Transverse colon (tissue), 4 donors: ENCODE measurements at places on chromosomes 1 and 21.

- no peak for DNase-seq
These were observed 648.1 kb downstream of the USP25 start for GRCh38 chr21:16377857-16378256.

DNA sequence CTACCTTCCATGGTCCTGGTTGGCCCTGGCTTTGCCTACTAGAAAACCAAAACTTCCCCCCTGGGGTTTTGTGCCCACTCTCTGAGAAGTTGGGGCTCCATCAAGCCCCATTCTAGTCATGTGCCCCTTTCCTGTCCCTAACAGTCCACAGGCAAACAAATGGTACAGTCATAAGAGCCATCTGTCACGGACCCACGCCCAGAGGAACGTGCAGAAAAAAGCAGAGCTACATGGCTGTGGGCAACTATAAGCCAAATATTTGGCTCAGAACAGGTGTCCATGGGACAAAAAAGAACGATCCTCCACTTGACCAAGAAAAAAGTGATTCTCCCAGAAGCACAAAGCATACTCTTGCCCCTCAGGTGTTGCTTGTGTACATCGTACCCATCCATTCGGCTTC lies 14.6 kb upstream of the TRNAU1AP start:
- DNase-seq: no peak

- DNase-seq: no peak
These were observed 311.7 kb upstream of the LRRC7 start for GRCh38 chr1:69256036-69256435.

- peak; percentile 32 for DNase-seq
These were observed 1.6 kb upstream of the PTPN7 start for GRCh38 chr1:202162047-202162417.

- DNase-seq: no peak
These were observed 42.6 kb upstream of the KLF17 start for GRCh38 chr1:44076066-44076465.

- DNase-seq: no peak
These were observed 18.5 kb downstream of the CSTB start for GRCh38 chr21:43757601-43758000.

DNA sequence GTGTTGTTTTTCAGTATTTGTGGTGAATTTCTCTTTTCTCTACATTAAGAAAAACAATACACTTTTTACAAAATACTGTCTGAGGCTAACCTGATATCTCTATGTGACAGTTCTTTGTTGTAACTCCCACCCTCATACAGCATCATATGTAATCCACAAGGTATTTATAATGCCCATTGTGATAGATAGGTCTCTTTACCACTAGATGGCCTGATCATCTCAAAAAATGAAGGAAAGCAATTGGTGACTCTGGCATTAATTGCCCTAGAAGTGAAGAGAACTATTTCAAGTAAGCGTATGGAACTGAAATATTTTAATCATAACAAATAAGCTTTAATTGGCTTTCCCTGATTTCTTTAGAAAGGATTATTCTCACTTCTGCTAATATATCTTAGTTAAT lies 36.2 kb upstream of the HFM1 start:
- no peak for DNase-seq

DNA sequence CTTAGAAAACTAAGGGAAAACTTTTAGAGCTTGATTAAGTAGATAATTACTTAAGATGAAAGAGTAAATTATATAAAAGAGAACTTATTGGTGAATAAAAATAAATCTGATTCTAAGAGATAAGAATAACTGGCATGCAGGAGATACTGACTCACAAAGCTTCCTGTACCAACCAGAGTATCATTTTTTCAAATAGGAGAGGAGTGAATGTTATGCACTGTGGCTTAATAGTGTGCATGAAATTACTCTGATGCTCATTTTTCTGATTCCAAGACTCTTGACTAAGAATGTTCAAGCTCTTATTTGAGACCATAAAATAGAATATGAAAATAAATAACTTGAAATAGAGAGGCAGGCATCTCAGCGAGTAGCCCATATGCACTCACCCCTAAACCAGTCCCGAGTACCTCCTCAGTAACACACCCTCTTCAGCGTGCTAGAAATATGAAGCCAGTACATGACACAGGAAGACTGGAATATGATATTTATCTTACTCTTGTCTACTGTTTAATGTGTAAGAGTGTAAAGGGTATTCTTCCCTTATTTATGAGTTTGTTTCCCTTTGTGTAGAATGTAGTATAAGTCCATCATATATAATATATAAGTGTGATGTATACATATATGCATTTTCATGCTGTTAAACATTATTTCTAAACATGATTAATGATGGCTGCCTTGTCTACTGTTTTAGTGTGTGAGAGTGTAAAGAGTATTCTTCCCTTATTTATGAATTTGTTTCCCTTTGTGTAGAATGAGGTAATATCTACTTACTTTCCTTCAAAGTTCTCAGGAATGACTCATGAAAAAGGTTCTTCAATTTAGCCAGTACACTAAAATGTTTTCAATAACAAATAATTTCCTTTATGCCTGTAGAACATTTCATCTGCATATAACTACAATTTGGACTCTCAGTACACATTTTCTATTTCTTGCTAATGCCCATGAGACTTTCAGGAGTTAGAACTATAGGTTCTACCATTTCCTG lies 99.2 kb upstream of the PALMD start:
- DNase-seq: no peak

DNA sequence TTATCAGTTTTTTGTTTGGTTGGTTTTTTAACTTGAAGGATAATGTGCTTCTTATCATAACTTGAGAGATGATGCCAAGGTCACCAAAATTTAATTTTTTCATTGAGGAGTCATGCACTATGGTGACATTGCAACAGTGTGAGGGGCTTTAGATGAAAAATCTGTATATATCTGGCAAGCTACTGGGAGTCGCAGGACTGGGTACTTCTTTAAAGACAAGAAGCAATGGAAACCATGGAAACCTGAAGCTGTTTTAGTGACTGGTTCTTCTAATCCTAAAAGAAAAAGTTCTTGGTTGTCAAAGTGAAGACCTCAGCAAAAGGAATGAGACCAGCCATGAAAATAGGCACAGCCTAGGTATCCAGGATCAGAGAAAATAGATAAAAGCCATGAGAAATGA lies 31.1 kb downstream of the ZC3H11B start:
- no peak for DNase-seq
